ENCODE measurements at places on chromosomes 2 and 18. TPM values are rescaled to one million over a fixed set of nuclear protein-coding genes. Genes with fewer than 3 reads are reported as not detected.

Gene CTLA4
- not detected for polyA plus RNA-seq

Gene MAIP1
- polyA plus RNA-seq: 42.0 TPM

DNA sequence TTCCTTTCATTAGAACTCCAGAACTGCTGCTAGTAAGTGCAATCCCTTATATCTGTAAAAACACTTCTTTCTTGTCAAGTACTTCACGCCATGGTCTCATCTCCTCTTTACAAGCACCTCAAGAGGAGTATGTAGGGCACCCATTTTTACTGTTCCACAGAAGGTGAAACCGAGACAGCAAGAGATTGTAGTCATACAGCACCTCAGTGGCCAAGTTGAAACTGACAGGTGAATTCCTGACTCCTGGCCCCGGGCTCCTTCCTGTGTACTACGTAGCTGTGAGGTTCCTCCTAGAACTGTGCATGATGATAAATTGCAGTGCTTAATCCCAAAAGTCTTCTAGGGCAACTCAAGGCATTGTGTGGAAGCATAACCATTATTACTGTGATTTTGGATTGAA lies 131.5 kb upstream of the MEIS1 start:
- no peak for DNase-seq

DNA sequence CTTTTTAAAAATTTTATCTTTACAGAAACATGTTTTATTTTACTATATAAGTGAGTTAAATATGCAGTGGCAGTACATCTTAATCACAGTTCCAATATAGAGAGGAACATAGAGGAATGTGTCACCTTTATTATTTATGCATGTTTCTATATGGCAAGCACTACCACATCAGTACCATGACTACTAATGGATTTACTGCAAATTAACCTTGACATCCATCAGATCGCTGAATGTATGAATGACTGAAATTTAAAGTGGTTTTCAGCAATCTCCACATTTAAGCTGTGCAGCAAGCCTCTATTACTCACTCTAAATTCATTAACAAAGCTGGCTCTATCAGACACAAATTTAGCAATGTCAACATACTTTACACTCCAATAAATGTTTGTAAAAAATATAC lies 790.6 kb downstream of the NRXN1 start:
- no peak for DNase-seq

DNA sequence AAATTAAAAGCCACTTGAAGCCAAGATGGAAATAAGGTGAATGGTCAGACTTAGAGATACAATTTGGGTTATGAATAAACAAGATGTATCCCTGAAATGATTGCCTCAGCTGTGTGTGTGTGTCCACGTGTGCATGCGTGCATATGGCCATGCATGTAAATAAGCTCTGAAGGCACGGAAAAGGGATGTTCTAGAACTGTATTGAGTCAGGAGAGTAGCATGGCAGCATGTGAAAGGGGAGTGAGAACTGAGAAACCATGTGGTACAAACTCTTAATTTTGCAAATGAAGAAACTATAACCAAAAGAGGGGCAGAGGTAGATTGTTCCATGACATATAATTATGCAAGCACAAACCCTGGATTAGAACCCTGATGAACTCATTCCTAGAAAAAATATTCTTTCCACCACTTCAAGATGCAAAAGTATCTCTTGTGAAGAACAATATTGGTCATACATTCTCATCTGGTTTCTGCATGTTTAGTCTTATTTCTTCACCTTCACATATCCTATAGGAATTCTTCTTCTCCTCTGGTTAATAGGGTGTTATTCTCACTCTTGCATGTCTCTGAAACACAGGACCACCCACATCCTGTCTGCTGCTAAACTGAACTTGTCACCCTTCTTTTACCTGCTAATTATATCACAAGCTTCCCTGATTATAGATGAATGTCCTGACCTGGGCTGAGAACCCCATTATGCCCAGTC lies 455.8 kb downstream of the SETBP1 start:
- DNase-seq: no peak

- no peak for DNase-seq
Measured at GRCh38 chr18:74173434-74173750, 25.1 kb downstream of the TIMM21 start.

GRCh38 chr2:180246268-180246667 lies 239.2 kb upstream of the CWC22 start:
- no peak for DNase-seq

All from right renal cortex interstitium (tissue), 3 donors.